Adrenal gland (tissue), 19 donors: ENCODE measurements at places on chromosomes 7 and 10. TPM values are rescaled to one million over a fixed set of nuclear protein-coding genes. Genes with fewer than 3 reads are reported as not detected.

The VWA2 gene
- not detected for total RNA-seq

The MRLN gene
- 0.39 TPM for total RNA-seq

The PAPSS2 gene
- 182 TPM for total RNA-seq

The OR6B1 gene
- not detected for total RNA-seq

The AZGP1 gene
- total RNA-seq, result 2.8 TPM

The ANLN gene
- 2.1 TPM for total RNA-seq
